ENCODE measurements at places on chromosomes 7 and 10. TPM values are rescaled to one million over a fixed set of nuclear protein-coding genes. Genes with fewer than 3 reads are reported as not detected.

DNA sequence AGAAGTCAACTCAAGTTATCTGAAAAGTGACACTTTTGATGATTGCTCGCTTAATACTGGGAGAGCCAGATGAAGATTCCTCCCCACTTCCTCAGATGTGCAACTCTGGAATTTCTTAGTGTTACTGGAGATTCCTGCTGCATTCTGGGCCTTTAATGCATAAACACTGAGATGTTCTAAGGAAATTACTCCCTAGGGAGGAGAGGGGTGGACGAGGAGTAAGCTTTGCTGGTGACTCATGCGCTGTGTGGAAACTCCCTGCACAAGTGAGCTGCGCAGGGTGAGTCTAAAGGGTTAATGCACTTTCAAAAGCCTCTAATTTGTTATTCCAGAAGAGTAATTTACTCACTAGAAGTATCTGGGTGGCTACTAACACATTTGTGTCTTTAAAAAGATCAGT lies 46.3 kb downstream of the EGFR start:
- no peak for DNase-seq

GRCh38 chr10:130232166-130233034 lies 96.2 kb downstream of the GLRX3 start:
- DNase-seq: no peak

GRCh38 chr7:39353615-39354376 lies 212.4 kb upstream of the YAE1 start:
- peak; percentile 48 for DNase-seq

AHR gene
- 27.4 TPM for total RNA-seq

DNAH11 gene
- total RNA-seq: 0.03 TPM

DNA sequence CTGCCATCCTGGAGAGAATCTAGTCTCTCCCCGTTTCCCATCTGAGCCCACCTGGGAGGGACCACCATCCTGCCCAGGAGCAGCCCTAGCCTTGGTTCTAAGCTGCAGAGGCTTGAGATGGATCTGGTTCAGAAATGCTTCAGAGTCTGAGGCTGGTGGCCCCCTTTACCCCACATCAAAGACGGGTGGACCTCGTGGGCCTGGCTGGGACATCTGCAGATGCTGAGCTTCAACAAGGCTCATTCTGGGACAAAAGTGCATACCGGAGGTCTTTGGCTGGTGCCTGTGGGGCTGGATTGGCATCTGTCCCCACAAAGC lies 4.9 kb upstream of the IRF5 start:
- DNase-seq: no peak

GRCh38 chr7:18535810-18536415 lies 40.4 kb downstream of the HDAC9 start:
- no peak for DNase-seq

KLHL7 gene
- 167 TPM for total RNA-seq

GRCh38 chr10:121900443-121901174 lies 27.2 kb downstream of the ATE1 start:
- no peak for DNase-seq

FOXI2 gene
- not detected for total RNA-seq

CRTAC1 gene
- total RNA-seq: 1.0 TPM
